Activated naive CD4-positive, alpha-beta T cell treated with anti-CD3 and anti-CD28 coated beads for 36 hours (primary cell): ENCODE measurements at places on chromosomes 3 and 15. TPM values are rescaled to one million over a fixed set of nuclear protein-coding genes. Genes with fewer than 3 reads are reported as not detected.

DNA sequence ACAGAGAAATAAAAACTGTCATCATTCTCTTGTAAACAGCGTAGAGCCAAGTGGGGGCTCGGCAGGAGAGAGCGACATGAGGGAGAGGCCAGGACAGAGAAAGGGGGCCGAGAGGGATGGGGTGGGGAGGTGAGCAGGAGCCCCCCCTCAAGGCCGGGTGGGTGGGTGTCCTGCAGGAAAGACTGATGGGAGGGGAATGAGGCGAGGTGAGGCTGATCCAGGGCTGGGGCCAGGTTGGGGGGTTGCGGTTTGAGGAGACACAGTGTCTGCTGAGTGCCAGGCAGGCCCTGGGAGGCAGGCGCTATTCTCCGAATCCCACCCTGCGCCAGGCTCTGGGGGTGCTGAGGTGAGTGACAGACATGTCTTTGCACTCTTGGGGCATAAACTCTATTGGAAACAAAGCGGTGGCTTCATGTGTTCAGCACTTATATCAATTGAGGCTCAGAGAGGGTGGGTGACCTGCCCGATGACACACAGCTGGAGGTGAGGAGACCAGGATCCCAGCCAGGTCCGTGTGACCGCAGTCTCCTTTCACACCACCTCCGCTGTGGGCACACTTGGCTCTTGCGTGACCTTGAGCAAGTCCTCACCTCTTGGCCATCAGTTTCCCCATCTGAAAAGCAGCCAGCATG lies 19.6 kb upstream of the CSPG4 start:
- H3K4me3 ChIP-seq, result no peak overlapping the region
- no peaks in the 10 kb centered on the region for H3K36me3 ChIP-seq
- peaks cover 14% of the 10 kb centered on the region for H3K4me1 ChIP-seq
- H3K27me3 ChIP-seq, result peaks cover 10% of the 10 kb centered on the region
- no peak overlapping the region for H3K27ac ChIP-seq

GLDN gene
- not detected for total RNA-seq

DNA sequence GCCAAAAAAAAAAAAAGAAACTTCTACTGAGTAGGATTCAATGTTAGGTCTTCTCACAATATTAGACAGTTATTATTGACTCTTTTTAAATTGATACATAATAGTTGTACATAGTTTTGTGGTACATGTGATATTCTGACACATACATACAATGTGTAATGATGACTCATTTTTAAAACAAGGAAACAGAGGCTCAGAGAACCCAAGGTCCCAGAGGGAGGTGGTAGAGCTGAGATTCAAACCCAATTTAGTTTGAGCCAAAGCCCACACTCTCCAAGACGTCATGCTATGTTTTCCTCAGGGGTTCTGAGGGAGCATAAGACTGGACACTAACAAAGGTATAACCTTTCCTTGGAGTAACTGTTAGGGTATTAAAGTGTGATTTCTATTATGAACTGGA lies 40.6 kb downstream of the MYO5C start:
- H3K27me3 ChIP-seq, result no peaks in the 10 kb centered on the region
- no peak for DNase-seq
- no peak overlapping the region for H3K4me3 ChIP-seq
- H3K4me1 ChIP-seq, result peaks cover 15% of the 10 kb centered on the region
- no peak overlapping the region for H3K27ac ChIP-seq
- H3K36me3 ChIP-seq, result no peaks in the 10 kb centered on the region

PIK3R4 gene
- 25.8 TPM for total RNA-seq

TP63 gene
- not detected for total RNA-seq

IMPG2 gene
- total RNA-seq, result 0.05 TPM

- peaks cover 21% of the 10 kb centered on the region for H3K4me1 ChIP-seq
- no peak overlapping the region for H3K4me3 ChIP-seq
- H3K36me3 ChIP-seq, result peaks cover 19% of the 10 kb centered on the region
- peak; percentile 25 for DNase-seq
- no peaks in the 10 kb centered on the region for H3K27me3 ChIP-seq
- H3K27ac ChIP-seq, result peak overlapping the region; percentile 71
These were observed 228.8 kb upstream of the BHLHE40 start for GRCh38 chr3:4750306-4750968.

RAB7A gene
- 228 TPM for total RNA-seq

DNA sequence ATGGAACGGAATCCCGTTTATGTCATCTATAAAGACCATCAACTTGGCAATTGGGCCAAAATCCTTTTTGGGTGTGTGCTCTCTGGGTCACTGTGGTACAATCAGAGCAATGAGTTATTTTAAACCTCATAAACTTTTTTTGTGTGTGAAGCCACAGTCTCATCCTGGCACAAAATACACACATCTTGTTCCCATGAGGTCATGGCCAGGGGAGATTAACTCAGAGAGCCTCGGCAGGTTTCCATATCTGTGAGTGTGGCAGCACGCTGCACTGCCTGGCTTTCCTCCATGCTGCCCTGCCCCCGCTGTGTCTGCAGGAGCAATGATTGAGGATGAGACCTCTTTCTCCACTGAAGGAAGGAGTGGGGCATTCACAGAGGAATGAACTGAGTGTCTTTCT lies 54.0 kb upstream of the DLG1 start:
- no peak for DNase-seq
- no peak overlapping the region for H3K27ac ChIP-seq
- no peaks in the 10 kb centered on the region for H3K4me1 ChIP-seq
- no peaks in the 10 kb centered on the region for H3K36me3 ChIP-seq
- no peaks in the 10 kb centered on the region for H3K27me3 ChIP-seq

DNA sequence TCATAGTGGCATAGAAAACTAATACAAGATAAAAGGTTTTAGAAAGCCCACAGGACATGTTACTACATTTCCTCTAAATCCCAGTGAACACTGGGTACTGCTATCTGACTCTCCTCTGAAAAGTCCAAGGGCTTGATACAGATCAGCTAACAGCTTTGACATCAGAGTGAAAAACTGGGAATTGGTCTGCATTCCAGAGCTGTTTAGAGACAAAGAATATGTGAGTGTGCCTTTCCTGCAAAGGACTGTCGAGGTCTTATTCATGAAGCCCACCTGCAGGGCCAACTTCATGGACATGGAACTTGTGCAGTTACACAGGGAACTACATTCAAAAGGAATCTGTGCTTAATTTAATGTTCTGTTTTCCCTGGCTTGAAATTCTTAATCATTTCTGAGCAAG lies 5.2 kb upstream of the TMCO5A start:
- no peak overlapping the region for H3K4me3 ChIP-seq
- no peak overlapping the region for H3K27ac ChIP-seq
- peaks cover 2% of the 10 kb centered on the region for H3K27me3 ChIP-seq

DNA sequence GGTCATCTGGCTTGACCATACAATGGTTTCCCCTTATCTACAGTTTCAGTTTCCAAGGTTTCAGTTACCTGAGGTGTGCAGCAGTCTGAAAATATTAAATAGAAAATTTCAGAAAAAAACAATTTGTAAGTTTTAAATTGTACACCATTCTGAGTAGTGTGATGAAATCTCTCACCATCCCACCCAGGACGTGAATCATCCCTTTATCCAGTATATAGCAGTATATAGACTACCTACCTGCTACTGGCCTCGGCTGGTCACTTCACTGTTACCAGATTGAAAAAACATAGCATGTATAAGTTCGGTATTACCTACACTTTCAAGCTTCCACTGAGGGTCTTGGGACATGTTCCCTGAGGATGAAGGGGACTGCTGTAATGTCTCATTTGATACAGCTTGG lies 12.0 kb downstream of the ARIH1 start:
- DNase-seq, result no peak
- peaks cover 13% of the 10 kb centered on the region for H3K36me3 ChIP-seq
- H3K27me3 ChIP-seq, result no peaks in the 10 kb centered on the region

PRSS50 gene
- total RNA-seq, result not detected

- H3K36me3 ChIP-seq, result no peaks in the 10 kb centered on the region
- H3K27me3 ChIP-seq, result peaks cover 58% of the 10 kb centered on the region
- peaks cover 30% of the 10 kb centered on the region for H3K4me1 ChIP-seq
- H3K27ac ChIP-seq, result no peak overlapping the region
- no peak for DNase-seq
These were observed 2.5 kb upstream of the NLGN1 start for GRCh38 chr3:173395073-173395411.

DNA sequence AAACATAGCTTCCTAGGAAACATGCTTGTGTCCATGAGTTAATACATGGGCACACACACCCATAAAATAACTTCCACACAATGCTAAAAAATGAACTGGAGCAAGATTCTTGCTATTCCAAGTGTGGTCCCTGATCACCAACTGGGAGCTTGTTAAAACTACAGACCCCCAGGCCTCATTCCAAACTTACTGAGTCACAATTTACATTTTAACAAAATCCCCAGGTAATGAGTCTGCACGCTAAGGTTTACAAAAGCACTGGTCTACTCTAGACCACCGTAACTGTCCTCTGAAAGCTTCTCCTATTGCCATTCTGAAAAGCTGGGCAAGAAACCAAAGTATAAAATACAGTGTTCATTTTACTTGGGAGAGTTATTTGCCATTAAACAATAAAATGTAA lies 45.4 kb downstream of the IGF2BP2 start:
- H3K27ac ChIP-seq, result no peak overlapping the region
- H3K36me3 ChIP-seq, result no peaks in the 10 kb centered on the region
- no peak overlapping the region for H3K4me3 ChIP-seq
- H3K4me1 ChIP-seq, result no peaks in the 10 kb centered on the region
- peaks cover 4% of the 10 kb centered on the region for H3K27me3 ChIP-seq

DNA sequence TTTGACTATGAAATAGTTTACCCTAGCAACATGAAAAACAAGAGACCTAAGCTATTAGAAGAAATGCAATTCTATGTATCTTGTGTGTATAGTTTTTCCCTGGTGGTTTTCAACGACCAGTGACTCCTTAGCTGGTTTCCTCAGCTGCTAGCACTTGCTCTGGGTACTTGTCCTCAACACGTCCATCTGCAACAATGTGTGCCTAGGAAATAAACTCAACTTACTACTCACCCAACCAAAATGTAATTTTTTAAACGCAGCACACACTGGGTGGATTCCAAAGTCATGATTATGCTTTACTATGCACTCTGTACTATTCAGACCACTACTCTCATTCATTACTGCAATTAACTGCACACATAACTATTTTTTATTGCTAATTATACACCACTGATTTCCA lies 31.0 kb downstream of the CPA3 start:
- H3K27me3 ChIP-seq, result peaks cover 11% of the 10 kb centered on the region
- H3K36me3 ChIP-seq, result no peaks in the 10 kb centered on the region
- no peak overlapping the region for H3K27ac ChIP-seq
- no peak for DNase-seq

- no peaks in the 10 kb centered on the region for H3K4me1 ChIP-seq
- DNase-seq, result peak; percentile 1
- H3K27me3 ChIP-seq, result no peaks in the 10 kb centered on the region
- H3K4me3 ChIP-seq, result no peak overlapping the region
- no peak overlapping the region for H3K27ac ChIP-seq
- H3K36me3 ChIP-seq, result no peaks in the 10 kb centered on the region
These were observed 155.8 kb downstream of the TBC1D2B start for GRCh38 chr15:77921664-77922063.

GRCh38 chr3:39937874-39938273 lies 128.5 kb downstream of the MYRIP start:
- DNase-seq, result no peak
- no peak overlapping the region for H3K4me3 ChIP-seq
- H3K27me3 ChIP-seq, result no peaks in the 10 kb centered on the region
- no peaks in the 10 kb centered on the region for H3K4me1 ChIP-seq
- H3K27ac ChIP-seq, result no peak overlapping the region
- H3K36me3 ChIP-seq, result no peaks in the 10 kb centered on the region

- H3K27me3 ChIP-seq, result no peaks in the 10 kb centered on the region
- no peak overlapping the region for H3K27ac ChIP-seq
- no peaks in the 10 kb centered on the region for H3K36me3 ChIP-seq
These were observed 144.6 kb downstream of the DUT start for GRCh38 chr15:48475600-48476395.

- H3K27me3 ChIP-seq, result no peaks in the 10 kb centered on the region
- DNase-seq, result no peak
- peaks cover 1% of the 10 kb centered on the region for H3K36me3 ChIP-seq
- peak overlapping the region; percentile 79 for H3K27ac ChIP-seq
- peaks cover 39% of the 10 kb centered on the region for H3K4me1 ChIP-seq
These were observed 775 bp upstream of the MAPK6 start for GRCh38 chr15:52018244-52018643.

DNA sequence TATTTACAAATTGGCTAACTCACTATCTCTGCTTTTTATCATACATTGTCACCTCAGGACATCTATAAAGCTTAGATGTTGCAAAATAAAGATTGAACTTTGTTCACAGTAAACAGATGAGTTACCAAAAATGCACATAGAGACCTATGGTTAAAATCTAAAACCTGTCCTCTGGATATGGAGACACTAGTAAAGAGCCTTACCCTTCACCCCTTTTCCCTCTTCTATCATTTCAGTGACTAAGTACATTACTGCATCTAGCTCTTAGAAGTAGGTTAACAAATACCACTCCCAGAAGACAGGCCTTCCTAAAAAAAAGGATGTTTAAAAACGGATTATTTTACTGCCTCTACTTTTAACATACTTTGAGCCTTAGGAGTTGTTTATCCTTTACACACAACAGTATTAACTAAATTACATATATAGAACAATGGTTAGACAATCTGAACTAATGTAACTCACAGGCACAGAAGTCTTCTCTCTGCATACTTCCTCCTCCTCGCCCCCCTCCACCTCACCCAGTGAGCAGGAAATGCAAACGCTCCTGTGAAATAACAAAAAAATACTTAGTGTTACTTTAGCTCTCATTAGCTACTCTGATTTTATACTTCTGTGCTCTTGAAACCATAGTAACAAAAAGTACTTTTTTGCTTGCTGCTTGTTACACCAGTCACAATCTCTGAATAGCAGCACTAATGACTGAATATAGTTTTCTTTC lies 23.3 kb downstream of the IREB2 start:
- H3K4me1 ChIP-seq, result peaks cover 46% of the 10 kb centered on the region
- H3K27ac ChIP-seq, result peak overlapping the region; percentile 63
- H3K36me3 ChIP-seq, result peaks cover 20% of the 10 kb centered on the region
- DNase-seq, result peak; percentile 30
- H3K4me3 ChIP-seq, result no peak overlapping the region
